Hematopoietic multipotent progenitor cell treated with erythropoietin and hydrocortisone succinate and interleukin-3 and kit ligand, for 6 days (in vitro differentiated cells): ENCODE measurements at places on chromosomes 7 and 10.

DNA sequence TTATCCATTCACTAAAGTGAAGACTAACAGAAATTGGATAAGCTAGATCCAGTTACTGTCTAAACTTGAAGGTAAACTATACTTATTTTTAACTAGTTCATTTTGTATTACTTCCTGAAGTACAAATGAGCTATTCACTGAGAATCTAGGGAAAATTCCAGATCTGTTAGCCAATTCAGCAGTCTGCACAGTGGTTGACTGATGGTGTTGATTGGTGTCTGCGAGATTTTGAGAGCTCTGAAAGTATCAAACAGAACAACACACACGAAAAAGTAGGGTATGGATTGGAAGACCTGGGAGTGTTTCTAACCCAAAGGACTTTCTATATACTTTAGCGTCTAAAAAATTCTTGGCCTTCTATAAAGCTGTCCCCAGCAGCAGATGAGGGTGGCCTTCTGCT is 33.6 kb upstream of the AGR2 start:
- DNase-seq, result no peak

GRCh38 chr7:35725280-35725680 is 30.3 kb upstream of the HERPUD2 start:
- DNase-seq, result no peak

DNA sequence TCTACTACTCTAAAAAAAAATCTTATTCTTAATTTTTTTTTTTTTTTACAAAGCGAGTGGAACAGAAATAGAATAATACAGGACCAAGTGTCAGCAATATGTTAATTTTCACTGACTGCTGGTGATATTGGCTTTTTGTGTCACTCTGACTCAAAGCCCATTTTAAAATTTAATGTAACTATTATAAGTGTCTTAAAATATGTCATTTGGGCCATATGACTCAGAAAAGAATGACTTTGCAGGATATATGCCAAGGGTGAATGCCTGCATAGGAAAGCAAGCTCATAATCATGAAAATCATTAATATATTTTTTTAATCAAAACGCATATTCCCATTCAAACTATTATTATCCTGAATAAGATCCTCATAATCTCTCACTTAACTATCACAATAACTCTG is 149.2 kb downstream of the GNAT3 start:
- DNase-seq, result no peak

GRCh38 chr7:71746006-71746405 is 614.1 kb downstream of the GALNT17 start:
- no peak for DNase-seq
